Stimulated activated CD4-positive, alpha-beta T cell treated with anti-CD3 and anti-CD28 coated beads, Interleukin-2, amount 100 ng/mL, for 24 hours (primary cell): ENCODE measurements at places on chromosomes 5 and 9.

- DNase-seq: no peak
Observed at GRCh38 chr9:31013371-31013770, 1371.1 kb upstream of the ACO1 start.

- no peak for DNase-seq
Observed at GRCh38 chr5:125480911-125481310, 734.5 kb upstream of the ZNF608 start.

DNA sequence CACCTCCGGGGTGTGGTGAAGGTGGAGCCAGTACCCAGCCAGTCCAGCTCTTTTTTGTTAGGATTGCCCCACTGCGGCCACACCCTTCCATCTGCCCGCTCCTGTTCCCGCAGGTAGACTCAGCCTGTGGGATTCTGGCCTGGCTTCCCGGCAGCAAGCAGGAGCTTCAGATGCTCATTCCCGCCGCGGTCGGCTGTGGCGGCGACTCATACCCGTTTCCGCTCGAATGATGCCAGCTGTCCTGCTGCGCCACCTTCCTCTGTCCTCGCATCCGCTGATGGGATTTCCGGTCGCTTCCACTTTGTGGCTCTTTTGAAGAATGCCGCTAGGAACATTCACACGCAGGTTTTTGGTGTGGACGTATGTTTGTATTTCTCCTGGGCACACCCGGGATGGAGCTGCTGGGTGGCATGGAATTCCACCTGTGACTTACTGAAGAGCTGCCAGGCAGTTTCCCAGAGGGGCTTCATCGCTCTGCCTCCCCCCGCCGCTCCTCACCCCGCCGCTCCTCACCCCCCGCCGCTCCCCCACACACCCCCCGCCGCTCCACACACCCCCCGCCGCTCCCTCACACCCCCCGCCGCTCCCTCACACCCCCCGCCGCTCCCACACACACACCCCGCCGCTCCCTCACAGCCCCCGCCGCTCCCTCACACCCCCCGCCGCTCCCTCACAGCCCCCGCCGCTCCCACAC, 60.3 kb downstream of the TENT4A start:
- no peak for DNase-seq

DNA sequence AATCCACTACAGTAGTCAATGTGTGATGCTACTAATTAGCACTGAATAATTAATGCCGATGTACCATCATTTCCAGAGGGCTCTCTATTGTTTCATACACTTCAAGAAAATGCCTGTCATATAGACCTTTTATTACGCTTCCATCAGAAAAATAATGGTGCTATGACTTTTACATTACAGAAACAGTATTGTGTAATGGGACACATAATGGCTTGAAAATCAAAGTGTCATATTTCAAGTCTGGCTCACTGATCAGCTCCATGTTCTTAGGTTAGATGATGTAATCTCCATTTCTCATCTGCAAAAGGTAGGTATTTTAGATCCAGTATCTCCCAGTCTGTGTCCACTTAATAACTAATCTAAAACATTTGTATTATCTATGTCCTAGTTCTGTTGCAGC, 990.6 kb upstream of the TYRP1 start:
- no peak for DNase-seq

GRCh38 chr9:96462541-96462940, 12.6 kb downstream of the HABP4 start:
- no peak for DNase-seq

GRCh38 chr5:135337064-135337463, 62.0 kb downstream of the MACROH2A1 start:
- no peak for DNase-seq
